ENCODE measurements at places on chromosomes 1 and 21. TPM values are rescaled to one million over a fixed set of nuclear protein-coding genes. Genes with fewer than 3 reads are reported as not detected.

- no peak for DNase-seq
Measured at GRCh38 chr1:212696721-212697331, 2.8 kb downstream of the BATF3 start.

DNA sequence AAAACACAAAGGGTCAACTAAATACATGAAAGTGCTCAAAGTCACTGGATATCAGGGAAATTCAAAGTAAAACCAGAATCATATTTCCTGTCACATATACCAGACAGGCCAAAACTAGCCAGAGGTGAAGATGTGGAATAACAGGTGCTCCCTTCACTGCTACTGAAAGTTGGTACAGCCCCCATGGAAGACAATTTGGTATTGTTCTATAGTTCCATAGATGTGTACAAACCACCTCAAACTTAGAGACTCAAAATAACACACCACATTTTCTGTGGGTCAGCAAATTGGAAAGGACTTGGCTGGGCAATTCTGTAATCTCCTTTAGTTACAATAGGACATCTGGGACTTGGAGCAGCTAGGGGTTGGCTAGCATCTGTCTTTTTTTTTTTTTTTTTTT is 24.5 kb upstream of the SOAT1 start:
- DNase-seq, result no peak

GRCh38 chr1:17881761-17882160 is 126.6 kb downstream of the ACTL8 start:
- no peak for DNase-seq

- DNase-seq, result peak; percentile 3
Measured at GRCh38 chr1:54583871-54584270, 35.8 kb downstream of the ACOT11 start.

DNA sequence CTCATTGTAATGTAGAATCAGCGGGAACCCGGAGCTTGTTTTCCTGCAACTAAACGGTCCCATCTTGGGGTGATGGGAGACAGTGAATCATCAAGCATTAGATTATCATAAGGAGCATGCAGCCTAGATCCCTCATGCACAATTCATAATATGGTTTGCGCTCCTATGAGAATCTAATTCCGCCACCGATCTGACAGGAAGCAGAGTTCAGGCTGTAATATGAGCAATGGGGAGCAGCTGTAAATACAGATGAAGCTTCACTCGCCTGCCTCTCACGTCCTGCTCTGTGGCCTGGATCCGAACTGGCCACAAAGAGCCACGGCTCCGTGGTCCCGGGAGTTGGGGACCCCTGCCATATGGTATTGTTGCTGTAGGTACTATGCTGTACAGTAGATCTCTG is 1.6 kb downstream of the IFI44 start:
- DNase-seq, result peak; percentile 4

KIAA0319L gene
- 44.9 TPM for total RNA-seq

OR2T3 gene
- total RNA-seq, result not detected

HSD3B2 gene
- not detected for total RNA-seq

MECR gene
- 25.6 TPM for total RNA-seq

LIN9 gene
- total RNA-seq, result 2.5 TPM

WNT3A gene
- not detected for total RNA-seq

TRIM63 gene
- under 0.01 TPM for total RNA-seq

DENND4B gene
- 26.8 TPM for total RNA-seq

SLAMF6 gene
- not detected for total RNA-seq

SLC30A2 gene
- not detected for total RNA-seq

MEX3A gene
- 0.88 TPM for total RNA-seq

SVBP gene
- total RNA-seq, result 20.0 TPM

CD1E gene
- total RNA-seq, result not detected
